ENCODE measurements at places on chromosomes 7 and 10.
A peak's percentile ranks its signal among the peaks of the same experiment; 100 is the strongest.

DNA sequence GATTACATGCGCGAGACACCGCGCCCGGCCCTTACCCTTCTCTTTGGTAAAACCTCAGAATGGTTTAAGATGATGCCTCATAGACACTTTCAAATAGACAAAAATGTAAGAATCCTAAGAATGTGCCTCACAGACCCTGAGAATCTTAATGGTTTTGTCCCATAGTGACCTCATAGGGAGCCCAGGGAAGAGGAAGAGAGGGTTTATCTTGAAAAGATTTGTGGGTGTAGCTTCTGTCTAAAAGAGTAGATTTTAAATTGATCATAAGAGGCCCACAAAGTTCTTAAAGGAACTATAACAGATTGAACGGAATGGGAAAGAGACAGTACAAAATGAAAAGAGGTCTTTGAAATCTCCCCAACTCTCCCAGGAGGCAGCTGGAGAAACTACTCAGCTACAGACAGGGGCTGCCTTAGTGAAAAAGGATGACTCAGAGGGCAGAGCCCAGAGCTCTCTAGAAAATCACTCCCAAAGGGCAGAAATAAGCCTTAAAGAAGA lies 220.6 kb downstream of the ADRA2A start:
- peak; percentile 32 for DNase-seq

- no peak for DNase-seq
Measured at GRCh38 chr10:95513008-95513589, 48.1 kb downstream of the SORBS1 start.

DNA sequence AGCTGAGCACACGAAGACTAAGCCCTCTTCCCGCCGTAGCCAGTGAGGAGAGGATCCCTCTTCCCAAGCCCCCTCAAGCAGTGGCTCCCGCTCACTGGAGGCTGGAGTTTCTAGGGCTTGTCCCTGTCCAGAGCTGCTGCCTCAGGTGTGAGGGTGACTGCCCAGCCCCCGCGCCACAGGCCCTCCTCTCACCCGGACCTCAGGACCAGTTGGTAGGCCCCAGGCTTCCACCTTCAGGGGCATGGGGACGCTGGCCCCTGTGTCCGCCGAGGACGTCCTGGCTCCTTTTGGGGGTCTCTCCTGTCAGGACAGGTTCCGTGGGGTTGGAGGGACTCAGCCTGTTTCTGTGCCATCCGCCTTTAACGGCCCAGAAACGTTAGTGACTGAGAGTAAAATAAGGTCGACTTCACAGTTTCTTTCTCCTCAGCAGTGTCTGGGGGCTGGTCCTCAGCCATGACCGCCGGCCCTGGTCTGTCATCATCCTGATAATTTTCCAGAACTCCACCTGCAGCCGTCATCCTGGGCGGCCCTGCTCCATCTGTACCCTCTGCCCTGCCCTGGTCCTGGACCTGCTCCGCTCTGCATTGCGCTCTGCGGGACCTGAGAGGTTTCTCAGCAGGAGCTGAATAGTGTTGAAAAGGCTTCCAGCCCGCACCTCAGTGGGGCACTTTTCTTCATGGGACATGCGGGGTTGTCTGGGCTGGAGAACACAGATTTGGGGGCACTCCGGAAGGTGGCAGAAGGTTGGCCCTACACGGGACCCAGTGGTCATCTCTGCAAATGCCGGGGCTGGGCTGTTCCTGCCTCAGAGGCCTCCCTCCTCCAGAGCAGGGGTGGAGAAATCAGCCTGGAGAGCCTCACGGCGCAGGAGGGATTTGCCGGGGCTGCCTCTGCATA lies 36.0 kb upstream of the FAM20C start:
- DNase-seq = peak; percentile 26

DNA sequence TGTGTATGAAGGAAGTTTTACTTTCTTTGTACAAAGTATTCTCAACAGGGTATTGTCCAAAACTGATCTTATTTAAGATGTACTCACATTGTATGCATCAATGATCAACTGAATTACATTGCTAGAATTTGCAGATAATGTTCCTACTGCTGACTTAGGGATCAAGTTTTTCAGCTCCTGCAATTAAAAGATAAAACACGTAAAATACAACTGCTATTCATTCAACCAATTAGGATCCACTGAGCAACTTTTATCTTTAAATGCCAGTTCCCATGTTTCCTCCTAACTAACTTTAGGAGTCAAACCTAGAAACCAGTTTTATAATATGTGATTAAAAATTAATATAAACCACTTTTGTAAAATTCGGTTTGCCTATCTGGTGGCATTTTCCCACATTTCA lies 35.9 kb downstream of the ITGB1 start:
- no peak for DNase-seq

- DNase-seq = no peak
Measured at GRCh38 chr10:70302292-70302691, 18.5 kb upstream of the NPFFR1 start.
